Stimulated activated CD8-positive, alpha-beta memory T cell treated with anti-CD3 and anti-CD28 coated beads, Interleukin-15, amount 100 ng/mL, for 4 hours (primary cell): ENCODE measurements at places on chromosomes 7 and 10.

DNA sequence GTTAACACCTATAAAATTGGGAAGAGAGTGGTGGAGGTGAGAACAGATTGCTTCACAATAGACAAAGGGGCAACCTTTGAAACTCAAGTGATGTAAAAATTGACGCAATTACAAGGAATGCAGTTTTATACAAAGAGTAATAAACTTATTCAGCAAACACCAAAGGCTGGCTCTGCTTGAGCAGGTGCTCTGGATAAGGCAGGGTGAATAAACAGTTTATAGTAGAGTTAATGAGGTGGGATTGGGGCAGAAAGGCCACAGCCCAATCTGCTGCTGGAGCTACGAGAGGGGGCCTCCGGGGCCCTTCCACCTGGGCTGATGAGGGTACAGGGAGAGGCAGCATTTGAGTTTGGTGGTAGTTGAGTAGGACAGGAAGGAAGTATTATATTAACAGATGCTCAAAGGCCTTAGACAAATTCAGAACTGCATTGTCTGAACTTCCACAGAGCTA, 6.0 kb downstream of the MUC12 start:
- no peak for DNase-seq

DNA sequence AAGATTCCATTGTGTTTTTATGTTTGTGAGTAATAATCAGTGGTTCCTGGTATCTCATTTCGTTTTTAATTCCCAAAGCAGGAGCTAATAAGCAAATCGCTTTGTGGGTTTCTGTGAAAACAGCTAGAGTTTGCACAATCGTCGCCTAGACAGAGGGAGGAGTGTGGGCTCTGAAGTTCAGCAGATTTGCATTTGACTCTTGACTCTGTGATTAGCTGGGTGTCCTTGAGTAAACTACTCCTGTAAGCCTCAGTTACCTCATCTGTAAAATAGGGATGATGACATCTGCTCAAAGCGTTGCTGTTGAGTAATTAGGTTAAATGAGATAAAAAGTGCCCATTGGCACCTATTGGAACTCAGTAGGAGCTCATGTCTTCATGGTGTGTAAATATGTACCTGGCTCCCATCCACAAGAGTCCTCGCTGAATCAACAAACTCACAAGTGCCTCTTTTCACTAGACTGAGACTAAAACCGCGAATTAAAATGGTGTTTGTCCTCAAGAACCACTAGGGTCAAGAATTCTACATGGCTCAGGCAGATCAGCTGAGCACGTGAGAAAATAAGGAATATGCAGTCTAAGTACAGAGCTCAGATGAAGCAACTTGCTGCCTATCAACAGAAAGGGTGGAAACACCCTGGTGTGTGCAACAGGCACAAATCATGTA, 385.8 kb upstream of the C7orf33 start:
- DNase-seq = no peak

DNA sequence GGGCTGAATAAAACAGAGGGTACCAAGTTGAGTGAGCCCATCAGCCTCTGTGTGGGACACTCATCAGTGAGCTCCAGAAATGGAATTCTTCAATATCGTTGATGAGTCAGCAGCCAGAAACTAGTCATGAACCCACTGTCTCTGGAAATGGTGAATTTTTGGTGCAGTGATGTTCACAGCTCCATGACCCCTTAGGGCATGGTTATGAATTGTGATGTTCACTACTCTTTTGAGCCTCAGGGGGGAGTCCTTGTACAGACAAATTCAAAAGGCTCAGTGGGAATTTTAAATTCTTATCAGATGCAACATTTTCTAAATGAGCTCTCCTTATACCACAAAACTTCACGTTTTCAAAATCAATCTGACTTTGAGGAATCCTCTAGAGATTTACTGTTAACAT, 335.7 kb downstream of the PHTF2 start:
- no peak for DNase-seq

DNA sequence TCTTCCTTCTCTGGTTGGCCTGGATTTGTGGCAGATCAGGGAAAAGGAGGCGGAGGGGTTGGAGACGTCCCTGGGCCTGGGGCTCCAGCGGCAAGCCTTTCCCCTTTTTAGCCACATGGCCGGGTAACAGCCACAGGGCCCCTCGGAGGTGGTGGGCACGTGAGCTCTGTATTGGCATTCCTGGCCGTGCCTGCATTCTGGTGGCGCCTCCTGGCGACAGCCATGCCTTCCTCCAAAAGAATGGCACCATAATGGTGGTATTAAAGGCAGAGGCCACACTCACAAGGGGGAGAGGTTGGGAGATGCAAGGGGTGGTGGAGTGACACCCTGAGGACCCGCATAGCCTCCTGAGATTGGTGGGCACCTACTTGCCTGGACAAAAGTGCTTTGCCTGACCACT, 3.0 kb upstream of the AQP1 start:
- DNase-seq = no peak

- DNase-seq = no peak
Observed at GRCh38 chr10:61965703-61966395, 64.3 kb downstream of the ARID5B start.

- DNase-seq = peak; percentile 92
Observed at GRCh38 chr7:4641667-4642467, 40.2 kb upstream of the FOXK1 start.

DNA sequence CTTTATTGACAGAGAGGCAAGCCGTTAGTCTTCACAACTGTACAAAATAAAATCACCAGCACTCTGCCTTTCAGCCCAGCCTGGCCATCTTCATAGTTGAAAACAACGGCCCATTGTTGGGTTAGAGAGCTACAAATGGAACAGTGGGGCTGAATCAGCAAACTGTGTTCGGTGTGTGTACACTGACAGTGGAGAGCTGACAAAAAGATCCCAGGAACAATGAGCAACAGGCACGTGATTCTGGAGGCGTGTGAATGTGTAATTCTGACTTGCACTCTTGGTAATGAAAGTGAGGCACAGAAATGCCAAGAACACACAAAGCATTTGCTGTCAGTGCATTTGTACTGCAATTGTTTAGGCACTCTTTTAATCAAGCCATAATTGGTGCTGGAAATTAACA, 303.7 kb downstream of the WDR11 start:
- DNase-seq = no peak

DNA sequence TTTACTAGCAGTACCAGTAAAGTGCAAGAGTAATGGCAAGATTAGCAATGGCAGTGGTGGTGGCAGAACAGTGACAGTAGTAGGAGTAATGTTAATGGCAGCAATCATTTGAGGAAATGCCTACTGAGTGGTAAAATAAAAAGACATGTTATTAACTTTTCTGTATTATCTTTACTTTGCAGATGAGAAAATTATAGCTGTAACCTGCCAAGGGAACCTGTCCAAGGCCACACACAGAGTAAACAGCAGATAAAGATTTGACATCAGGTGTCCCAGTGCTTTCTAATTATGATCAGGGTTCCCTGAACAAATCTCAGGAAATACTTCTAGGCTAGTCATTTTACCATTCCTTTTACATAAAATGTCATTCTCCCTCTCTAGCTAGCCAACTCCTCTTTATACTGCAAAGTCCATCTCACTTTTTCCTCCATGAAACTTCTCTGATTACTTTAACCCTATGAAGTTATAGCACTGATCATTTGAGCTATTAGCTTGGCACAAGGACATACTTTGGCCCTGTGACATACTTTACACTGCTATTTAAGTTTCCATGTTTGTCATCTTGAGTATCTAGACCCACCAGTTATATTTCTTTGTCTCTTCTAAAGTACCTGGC, 219.1 kb downstream of the TAX1BP1 start:
- DNase-seq = no peak
